Posterior vena cava (tissue), 2 donors: ENCODE measurements at places on chromosomes 2 and 18.

GRCh38 chr2:136029149-136029548 is 43.7 kb upstream of the DARS1 start:
- DNase-seq = no peak

DNA sequence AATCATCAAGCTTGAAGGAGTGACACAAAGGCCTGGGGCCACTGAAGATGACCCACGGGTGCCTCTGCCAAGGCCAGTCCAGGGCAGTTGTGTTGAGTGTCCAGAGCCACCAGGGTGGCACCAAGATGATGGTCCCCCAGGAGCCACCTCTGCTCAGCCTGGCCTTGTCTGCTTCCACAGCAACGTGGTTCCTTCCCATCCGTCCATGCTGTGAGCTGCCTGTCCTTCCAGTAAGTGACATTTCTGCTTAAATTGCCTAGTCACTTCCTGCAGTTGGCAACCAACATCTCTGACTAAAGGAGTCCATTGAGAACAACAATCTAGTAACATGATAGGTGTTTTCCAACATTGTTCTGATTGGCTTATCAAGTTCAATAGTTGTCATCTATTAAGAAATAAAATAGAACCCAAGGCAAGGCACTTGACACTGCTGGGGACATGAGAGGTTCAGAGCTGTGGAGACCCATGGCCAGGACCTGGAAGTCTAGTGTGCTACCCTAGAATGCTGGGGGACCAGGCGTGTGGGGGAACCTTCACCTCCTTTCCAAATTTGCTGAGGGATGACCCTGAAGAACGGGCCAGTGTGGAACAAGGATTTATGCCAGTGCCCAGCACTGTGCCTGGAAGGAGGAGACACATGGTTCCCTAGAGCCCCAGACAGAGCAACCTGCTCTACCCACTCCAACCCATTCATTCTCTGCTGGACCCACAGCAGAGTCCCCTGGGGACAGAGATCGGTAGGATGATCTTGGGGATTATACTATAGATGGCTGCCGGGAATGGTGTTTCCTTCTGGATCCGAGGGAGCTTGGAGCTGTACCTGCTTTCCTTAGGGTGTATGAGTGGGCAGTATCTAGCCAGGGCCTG is 98.9 kb upstream of the EPC2 start:
- no peak for DNase-seq

- DNase-seq = no peak
These were observed 27.9 kb upstream of the FHL2 start for GRCh38 chr2:105426626-105427292.

- no peak for DNase-seq
These were observed 807.2 kb downstream of the LRP1B start for GRCh38 chr2:141323571-141323970.

GRCh38 chr18:10003866-10004265 is 90.0 kb downstream of the VAPA start:
- no peak for DNase-seq

- no peak for DNase-seq
These were observed 15.1 kb downstream of the CCNT2 start for GRCh38 chr2:134933732-134934131.

DNA sequence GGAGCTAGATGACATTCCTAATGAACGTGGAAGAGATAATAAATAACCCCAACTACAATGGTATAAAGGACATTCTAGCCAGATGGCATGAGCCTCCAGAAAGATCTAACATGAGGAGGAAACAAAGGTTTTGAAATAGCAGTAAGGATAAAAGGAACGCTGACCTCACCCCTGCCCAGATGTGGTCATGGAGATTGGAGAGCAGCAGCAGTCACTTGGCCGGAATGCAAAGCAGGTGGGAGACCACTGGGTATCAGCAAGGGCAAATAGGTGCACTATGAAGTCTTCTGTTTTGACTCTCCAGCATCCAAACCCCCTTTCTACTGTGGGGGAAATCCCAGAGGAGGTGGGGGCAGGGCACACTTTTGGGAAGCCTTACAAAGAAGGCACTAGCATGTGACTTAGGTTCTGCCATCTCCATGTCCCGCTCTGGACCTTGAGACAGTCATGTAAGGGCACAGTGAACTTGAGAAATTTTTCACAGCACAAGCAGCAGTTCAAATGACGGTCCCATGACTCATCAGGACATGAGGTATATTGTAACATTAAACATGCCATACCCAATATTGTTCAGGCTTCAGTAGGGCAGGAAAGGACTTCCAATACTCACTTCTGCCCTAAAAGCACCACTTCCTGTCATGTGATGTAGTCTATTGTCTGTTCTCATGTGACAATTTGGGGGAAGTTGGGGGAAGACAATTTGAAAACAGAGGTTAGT is 55.2 kb downstream of the METTL4 start:
- DNase-seq = no peak

DNA sequence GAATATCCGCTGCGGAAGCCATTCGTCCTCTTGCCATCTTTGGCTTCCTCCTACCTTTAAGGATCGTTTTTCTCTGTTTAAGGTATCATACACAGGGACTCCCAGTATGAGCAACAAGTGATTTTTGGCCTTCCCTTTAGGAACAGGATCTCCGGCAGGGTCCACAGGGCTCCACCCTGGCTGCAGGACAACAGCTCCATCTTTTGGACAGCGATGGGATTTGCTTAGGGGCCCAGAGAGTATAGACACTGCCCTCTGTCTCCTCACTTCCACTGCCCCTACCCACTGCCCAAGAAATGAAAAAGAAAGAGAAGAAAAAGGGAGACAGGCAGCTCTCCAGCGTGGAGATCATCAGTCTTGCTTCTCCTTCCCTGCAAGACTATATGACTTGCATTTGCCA is 224.5 kb downstream of the UXS1 start:
- no peak for DNase-seq

DNA sequence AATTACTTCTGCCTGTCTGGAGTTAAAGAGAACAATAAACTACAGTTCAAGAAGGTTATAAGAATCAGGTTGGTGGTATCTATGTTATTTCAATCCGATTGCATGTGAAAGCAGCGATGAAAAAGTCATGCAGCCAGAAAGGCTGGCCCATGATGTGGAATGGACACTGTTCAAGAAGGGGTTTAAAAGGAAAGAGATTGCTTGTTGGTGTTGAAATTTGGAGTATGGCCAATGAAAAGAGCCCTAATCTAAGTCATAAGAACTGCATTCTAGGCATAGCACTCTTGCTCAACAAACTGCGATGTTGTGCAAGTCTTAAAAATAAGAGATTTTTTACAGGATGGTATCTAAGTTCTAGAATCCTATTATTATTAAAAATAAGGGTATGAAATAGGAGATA is 61.3 kb downstream of the EFEMP1 start:
- DNase-seq = no peak

GRCh38 chr18:31382107-31382506 is 5.5 kb downstream of the DSG4 start:
- no peak for DNase-seq
